ENCODE measurements at places on chromosomes 1 and 21. TPM values are rescaled to one million over a fixed set of nuclear protein-coding genes. Genes with fewer than 3 reads are reported as not detected.

DNA sequence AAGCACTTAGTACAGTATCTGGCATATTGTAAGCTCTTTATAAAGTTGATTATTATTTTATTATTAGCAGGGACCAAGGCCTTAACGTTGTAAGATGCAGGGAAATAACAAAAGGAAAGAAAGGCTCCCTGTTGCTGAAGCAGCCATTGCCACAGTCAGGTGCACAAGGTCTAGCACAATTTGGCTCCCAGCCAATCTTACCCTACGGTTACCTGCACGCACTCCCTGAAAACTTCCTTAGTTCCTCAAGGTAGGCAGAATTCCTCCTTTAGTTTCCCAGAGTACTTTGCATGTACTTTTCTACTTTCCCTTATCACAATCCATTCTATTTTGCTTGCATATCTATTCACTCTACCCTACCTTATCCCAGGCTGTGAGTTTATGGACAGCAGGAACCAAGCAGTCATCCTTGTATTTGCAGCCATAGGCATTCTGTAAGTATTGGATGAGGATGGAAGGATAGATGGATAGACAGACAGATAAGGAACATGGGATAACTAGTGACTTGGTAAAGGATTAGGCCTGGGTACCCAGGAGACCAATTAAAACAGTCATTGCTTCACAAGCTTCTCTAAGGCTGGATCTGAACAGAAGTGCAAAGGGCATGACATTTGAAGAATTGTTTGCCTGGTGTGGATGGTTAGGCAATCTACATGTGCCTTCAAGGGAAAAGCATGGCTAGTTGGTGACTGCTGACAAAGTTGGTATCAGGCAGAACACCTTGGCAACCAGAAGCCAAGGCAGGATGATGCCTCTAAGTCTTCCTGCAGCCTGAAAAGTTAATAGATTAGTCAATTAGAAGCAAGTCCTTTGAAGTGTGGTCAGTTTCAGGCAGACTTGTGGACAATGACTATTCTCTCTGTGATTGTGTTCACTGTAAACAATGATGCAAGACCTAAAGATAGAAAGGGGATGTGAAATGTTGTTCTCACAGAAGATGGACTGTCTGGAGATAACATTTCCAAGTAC is 20.8 kb upstream of the JAK1 start:
- DNase-seq = no peak

- no peak for DNase-seq
These were observed 110.0 kb downstream of the GLUL start for GRCh38 chr1:182281541-182281940.

SLAMF9 gene
- total RNA-seq = not detected

- no peak for DNase-seq
These were observed 1145.3 kb upstream of the B3GALT2 start for GRCh38 chr1:194331758-194332157.

GRCh38 chr1:23957096-23957495 is 2.5 kb upstream of the PNRC2 start:
- peak; percentile 62 for DNase-seq

- DNase-seq = no peak
These were observed 131.0 kb upstream of the LMO4 start for GRCh38 chr1:87197641-87198040.

- DNase-seq = peak; percentile 66
These were observed 66.7 kb downstream of the CCDC30 start for GRCh38 chr1:42529724-42530181.

HUNK gene
- total RNA-seq = 5.0 TPM

DNA sequence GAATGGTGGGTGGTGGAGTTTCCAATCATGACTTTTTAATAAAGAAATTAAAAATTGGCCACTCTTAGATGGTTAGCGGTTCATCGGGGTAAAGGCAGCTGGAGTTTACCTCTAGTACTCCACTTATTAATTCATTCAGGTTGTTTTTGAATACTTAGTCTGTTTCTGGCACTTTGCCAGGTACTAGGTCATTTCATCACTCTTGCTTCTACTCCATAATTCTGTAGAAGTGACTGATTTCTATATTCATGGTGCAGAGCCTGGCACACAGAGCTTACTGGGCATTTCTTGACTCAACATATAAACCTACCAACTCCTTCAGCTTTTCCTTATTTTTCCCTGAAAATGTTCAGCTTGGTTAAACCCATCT is 31.5 kb downstream of the FOXD2 start:
- no peak for DNase-seq

GRCh38 chr21:46021978-46022544 is 40.5 kb downstream of the COL6A1 start:
- DNase-seq = peak; percentile 55

DNA sequence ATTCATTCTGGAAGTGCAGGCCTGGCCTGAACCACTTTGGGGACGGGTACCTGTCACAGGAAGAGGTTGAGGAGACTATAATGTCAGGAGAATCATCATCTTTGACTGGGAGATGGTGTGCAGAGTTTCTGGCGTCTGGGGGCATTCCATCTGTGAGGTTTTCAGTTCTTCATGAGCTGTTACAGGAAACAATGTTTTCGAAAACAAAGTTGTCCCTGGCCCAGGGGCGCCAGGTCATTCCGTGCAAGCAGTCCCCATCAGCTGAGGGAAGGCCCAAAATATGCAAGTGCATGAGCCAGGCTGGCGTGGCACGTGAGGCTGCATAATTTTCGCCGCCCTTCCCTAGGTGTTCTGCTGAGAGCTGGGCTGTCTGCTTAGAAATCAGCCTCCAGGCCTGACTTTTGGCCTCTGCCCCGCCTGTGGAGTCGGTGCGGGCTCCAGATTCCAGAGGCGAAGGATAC is 68.4 kb upstream of the ATP5PO start:
- no peak for DNase-seq

DNA sequence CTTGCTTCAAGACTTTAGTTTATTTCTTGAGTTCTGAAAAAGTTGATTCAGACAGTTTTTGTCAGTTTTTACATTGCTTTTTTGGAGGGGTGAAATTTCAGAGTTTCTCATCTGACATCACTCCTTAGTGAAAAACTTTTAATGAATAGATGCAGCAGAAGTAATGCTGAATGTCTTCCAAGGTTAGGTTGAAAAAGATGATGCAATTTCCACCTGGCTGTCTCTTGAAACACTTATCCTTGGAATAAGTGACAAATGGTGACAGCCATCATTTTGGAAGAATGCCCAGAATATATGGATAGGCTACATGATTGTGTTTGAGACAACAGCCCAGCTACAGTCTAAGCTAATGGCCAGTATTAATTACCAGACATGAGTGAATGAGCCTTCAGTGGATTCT is 140.8 kb downstream of the ZNF644 start:
- DNase-seq = no peak

DNA sequence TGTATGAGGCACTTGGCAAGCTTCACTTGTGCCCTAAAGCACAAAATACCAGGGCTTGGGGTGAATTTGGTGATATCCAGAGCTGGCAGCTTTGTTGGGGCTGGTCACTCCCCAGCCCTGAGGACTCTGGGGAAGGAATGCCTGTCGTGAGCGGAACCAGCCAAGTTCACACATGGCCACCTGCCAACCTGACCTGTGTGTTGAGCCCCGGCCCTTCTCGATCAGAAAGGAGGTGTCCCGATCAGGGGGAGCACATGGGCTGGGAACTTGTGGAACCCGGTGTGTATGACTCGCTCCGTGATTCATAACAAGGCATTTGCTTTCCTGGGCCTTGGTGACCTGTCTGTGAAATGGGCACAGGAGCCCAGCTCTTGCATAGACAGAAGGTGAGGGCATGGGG is 43.1 kb downstream of the AGPAT3 start:
- DNase-seq = no peak

IER5 gene
- total RNA-seq = 6.9 TPM

DNA sequence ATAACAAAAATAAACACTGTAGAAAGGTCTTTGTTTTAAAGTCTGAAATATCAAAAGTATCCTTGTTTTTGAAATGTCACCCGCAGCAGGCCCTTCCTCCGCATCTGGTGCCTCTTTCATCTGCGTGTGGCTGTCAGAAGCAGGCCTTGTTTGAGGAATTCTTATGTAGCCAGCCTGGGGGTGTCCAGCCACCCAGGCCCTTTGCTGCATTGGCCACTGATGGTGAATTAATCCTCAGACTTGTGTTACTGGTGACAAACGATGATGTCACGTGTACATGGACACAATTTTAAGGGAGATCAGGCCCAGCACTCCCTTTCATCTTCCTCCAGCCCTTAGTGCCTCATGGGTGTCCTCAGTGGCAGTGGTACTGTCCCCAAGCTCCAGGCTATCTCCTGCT is 208.0 kb upstream of the GALNT2 start:
- no peak for DNase-seq

- no peak for DNase-seq
These were observed 10.9 kb upstream of the UBR4 start for GRCh38 chr1:19220991-19221390.

PGLYRP3 gene
- not detected for total RNA-seq

GRCh38 chr1:89629146-89629545 is 3.8 kb upstream of the LRRC8C start:
- DNase-seq = no peak

- no peak for DNase-seq
These were observed 3.9 kb upstream of the COL18A1 start for GRCh38 chr21:45401054-45401518.

DNA sequence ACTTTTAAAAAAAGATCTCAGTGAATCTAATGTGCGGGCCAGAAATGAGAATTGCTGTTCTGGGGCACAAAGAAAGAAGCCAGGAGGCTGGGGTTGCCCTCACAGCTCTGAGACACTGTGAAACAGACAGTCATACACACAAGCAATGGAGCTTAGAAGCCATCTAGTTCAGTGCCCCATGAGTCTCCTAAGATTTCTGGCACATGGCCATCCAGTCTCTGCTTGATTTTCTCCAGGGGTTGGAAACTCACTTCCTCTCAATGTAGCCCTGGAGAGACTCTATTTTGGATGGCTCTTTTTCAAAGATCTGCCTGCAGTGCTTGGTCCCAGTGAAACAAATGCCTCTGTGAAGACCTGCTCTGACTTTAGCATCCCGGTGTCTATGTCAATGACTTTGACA is 38.6 kb downstream of the KCNN3 start:
- DNase-seq = no peak

ANGPTL3 gene
- total RNA-seq = not detected

LCE2A gene
- total RNA-seq = not detected

DNA sequence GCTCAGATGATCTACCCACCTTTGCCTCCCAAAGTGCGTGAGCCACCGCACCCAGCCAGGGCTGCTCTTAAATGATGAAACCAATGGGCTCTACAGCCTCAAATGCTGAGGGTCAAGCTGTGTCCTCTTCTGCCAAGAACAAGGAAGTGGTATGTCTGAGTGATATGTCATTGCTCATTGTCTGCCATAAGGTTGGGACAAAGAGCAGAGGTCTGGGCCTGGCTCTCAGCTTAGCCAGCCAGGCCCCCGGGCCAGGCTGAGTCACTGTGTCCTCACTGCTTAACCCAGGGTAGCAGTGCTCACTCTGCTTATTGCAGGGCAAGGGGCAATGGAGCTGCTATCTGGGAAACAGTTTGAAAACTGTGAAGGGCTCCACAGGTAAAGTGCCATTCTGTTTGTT is 8.3 kb upstream of the ETS2 start:
- no peak for DNase-seq
